T-helper 2 cell treated with Interferon-gamma antibody and Interleukin-4, amounts not matched to agents 5 μg/mL and 100 μg/mL, for 36 hours (primary cell): ENCODE measurements at places on chromosomes 4 and X.

GRCh38 chrX:123648028-123648810 is 84.6 kb downstream of the THOC2 start:
- no peak overlapping the region for H3K4me3 ChIP-seq
- no peak for DNase-seq
- peaks cover 25% of the 10 kb centered on the region for H3K36me3 ChIP-seq
- no peak overlapping the region for H3K27ac ChIP-seq
- H3K4me1 ChIP-seq, result peaks cover 16% of the 10 kb centered on the region

GRCh38 chr4:140893939-140894338 is 137.8 kb upstream of the TBC1D9 start:
- H3K27ac ChIP-seq, result no peak overlapping the region
- H3K27me3 ChIP-seq, result peaks cover 2% of the 10 kb centered on the region
- no peak overlapping the region for H3K4me3 ChIP-seq
- no peak for DNase-seq

DNA sequence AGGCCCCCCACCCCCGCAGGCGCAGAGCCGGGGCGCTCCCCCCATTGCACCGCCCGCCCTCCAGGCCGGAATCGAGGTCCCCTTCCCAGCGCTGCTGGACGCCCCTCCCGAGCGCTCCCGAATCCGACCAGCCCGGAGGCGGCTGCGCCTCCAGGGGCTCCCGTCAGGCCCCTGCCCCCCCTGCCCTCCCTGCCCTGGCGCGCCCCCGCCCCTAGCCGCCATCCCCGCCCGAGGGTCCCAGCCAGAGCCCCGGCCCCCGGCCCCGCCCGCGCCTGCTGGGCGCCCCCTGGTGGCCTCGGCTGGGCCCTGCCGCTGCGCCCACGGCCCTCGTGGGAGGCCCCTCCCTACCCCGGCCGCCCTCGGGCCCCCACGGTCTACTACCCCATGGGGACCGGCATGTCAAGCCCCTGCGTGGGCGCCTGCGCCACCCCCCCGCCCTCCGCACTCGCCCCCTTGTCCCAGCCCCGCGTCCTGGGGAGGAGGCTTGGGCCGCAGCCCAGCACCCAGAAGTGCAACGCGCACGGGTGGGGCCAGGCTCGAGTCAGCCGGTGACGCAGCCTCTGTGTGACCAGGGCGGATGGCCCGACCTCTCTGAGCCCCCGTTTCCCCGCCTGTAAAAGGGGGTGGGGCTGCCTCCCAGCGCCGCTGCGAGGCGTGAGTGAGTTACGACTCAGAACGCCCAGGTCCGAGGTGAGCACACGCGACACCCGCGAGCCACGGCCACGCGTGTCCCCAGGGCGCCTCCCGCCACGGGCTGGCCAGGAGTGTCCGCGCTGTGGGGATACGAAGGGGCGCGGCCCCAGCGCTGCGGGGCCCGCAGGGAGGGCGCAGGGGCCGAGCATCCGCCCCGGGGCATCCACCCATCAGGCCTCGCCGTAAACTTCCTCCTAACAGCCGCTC is 104.9 kb downstream of the FAM53A start:
- peaks cover 4% of the 10 kb centered on the region for H3K4me1 ChIP-seq
- no peaks in the 10 kb centered on the region for H3K27me3 ChIP-seq
- H3K27ac ChIP-seq, result peak overlapping the region; percentile 84
- peak overlapping the region; percentile 54 for H3K4me3 ChIP-seq

GRCh38 chr4:121784975-121785374 is 16.1 kb upstream of the EXOSC9 start:
- no peak for DNase-seq
- H3K27ac ChIP-seq, result no peak overlapping the region
- peaks cover 9% of the 10 kb centered on the region for H3K4me1 ChIP-seq
- H3K27me3 ChIP-seq, result peaks cover 38% of the 10 kb centered on the region
- no peak overlapping the region for H3K4me3 ChIP-seq

DNA sequence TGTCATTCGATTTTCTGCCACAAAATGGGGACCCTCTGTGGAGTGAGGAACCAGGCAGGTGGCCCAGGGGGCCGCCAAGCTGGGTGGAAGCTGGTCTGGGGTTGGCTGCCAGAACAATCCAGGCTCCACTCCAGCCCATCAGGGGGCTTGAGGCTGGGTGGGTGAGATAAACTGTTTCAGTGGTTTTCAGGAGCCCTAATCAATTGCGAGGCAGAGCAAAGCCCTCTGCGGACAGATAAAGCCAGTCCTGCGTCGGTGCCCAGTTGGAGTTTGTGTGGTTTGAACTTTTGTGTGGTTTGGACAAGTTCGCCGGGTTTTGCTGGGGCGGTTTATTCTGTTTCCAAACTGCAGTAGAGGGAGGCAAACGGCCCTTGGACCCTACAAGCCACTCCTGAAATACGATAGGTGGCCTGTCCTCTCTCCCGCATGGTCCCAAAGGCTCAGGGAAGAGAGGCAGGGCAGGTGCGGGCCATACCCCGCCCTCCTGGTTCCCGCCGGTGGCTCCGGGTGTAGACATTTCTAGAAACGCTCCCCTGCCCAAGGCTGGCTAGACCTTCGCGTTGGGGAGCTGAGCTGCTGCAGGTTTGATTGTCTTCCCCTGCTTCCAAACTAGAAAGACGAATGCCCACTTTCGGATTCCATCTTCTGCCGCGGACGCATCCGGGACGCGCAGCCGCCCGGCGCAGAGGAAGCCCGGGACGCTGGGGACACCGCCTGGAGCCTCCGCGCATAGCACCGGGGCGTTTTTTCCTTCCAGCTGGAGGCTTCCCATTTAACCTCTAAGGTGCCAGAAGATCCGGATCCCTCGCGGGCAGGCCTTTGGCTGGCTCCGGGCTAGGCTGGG is 169.0 kb upstream of the BCOR start:
- H3K4me3 ChIP-seq, result peak overlapping the region; percentile 71
- peaks cover 5% of the 10 kb centered on the region for H3K4me1 ChIP-seq
- no peaks in the 10 kb centered on the region for H3K36me3 ChIP-seq
- H3K27me3 ChIP-seq, result no peaks in the 10 kb centered on the region
- H3K27ac ChIP-seq, result no peak overlapping the region
